WTC11 (cell line): ENCODE measurements at places on chromosomes 2 and 18.
A peak's percentile ranks its signal among the peaks of the same experiment; 100 is the strongest.

DNA sequence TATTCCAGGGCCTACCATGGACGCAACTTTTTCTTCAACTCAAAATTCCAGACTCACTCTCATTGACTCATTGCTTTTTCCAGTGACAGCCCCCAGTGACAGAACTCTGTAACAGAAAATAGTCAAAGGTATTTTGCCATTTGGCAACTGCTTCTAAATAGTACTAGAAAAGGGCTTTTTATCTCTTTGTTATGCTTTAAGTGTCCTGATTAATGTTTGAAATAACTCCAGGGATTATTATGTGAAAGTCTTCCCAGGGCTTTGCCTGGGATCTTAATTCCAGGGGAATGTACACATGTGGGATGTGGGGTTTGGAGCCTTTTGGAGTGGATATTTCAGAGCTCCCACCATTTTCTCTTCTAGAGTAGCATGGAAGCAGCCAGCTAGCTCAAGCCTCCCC lies 198.8 kb downstream of the KCNS3 start:
- DNase-seq: no peak

- no peak for DNase-seq
These were observed 25.1 kb downstream of the TRAF3IP1 start for GRCh38 chr2:238345297-238345968.

GRCh38 chr2:205650450-205650849 lies 31.9 kb upstream of the NRP2 start:
- peak; percentile 15 for DNase-seq

- peak; percentile 51 for DNase-seq
These were observed 56.5 kb downstream of the MTX2 start for GRCh38 chr2:176325732-176326131.

GRCh38 chr2:229096409-229097066 lies 174.5 kb downstream of the PID1 start:
- DNase-seq: no peak

- no peak for DNase-seq
These were observed 62.7 kb downstream of the PSMG2 start for GRCh38 chr18:12765586-12765985.

DNA sequence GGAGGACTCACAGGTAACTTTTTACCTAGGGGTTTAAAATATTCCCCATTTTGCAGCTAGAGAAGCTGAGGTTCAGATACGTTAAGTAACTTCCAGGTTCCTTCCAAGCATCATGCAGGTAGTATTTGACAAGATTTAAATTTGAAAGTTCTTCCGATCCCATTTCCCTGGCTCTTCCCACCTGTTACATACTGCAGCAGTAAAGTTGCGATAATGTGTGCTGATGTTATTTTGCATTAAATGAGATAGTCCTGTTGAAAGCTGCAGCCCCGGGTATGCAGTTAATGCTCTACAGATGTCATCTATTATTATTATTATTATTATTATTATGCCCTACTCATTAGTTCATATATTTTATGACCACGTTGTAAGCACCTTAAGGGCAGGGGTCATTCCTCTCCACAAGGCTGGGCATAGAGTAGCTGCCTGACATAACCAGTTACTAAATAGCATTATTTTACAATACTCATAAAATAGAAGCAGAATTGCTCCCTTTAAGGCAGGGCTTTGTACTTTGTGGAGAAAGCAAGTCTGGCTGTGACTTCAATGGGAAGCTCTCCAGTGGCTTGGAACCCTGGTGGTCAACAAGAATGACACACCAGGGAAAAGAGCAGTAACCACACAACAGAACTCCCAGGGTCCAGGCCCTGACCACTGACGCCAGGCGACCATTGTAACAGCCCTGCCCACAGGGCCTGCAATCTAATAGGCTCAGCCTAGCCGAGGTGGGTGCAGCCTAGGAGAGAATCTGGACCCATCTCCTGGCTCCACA lies 112.0 kb upstream of the STPG4 start:
- DNase-seq: no peak

DNA sequence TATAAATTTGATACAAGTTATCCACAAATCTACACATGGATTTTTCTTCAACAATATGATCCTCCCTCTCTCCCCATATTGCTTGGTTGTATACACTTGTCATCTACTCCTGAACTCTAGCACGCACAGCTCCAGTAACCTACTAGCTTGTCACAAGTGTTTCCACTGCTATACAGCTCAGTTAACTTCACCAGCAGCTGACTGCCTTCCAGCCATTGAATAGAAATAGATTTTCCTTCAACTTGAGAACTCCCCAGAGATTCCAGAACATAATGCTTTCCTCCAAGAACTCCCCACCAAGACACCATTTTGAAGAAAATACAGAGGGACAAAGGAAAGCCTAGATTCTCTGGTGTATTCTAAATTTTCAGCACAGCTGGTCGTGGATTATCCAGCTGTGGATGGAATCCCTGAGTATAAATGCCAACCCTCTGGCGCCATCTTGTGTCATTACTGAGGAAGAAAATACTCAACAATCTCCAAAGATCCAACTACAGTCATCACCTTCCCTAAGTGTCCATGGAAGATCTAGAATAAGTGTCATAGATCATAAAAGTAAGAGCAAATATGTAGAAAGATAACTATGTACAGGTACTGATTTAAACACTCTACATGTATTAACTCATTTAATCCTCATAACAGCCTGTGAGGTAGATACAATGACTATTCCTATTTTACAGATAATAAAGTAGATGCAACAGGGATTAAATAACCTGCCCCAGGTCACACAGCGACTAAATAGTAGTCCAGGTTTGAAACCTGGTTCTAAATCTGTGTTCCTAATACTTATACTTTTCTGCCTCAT lies 156.7 kb downstream of the ARHGAP28 start:
- peak; percentile 37 for DNase-seq

- peak; percentile 88 for DNase-seq
These were observed 15.8 kb upstream of the SELENOI start for GRCh38 chr2:26330114-26330549.

DNA sequence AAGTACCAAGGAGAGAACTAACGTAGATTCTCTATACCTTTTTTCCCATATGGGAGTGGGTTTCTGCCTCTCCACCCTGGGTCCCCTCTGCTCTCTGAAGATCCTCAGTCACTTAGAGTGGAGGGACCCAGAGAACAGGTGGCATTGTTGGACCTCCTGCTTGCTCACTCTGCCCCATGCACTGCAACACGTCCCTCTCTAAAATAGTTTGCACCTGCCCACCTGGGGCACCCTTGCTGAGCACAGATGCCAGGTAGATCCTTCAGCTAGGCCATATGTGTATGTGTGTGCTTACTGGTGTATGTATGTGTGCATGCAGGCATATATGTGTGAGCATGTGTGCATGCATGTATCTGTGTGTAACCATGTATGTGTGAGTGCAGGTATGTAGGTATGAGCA lies 2.2 kb downstream of the IL36RN start:
- DNase-seq: no peak

DNA sequence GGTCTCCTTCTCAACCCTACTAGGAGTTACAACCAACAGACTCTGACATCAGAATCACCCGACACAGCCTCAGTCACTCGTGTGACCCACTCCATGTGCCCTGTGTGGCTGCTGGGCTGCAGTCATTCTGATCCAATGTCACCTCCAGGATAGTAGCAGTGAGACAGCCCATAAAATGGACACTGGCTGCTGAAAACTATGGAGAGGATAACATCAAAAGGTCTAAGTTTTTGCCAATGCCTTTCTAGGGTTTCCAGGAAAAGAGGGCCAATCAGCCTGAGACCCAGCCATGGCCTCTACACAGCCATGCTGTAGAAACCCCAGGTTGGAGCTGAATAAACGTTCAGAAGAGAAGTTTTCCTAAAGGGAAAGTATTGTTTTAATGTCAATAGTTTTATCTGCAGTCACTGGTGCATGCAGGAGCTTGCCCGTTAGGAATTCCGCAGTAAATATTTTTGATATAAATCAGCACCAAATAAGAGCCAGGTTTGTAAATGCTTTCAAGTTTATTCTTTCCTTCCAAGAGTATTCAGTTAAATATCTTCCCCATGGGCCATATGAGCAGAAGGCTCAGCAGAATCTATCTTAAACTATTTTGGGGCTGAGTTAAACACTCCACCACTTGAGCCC lies 92.2 kb upstream of the PID1 start:
- no peak for DNase-seq

DNA sequence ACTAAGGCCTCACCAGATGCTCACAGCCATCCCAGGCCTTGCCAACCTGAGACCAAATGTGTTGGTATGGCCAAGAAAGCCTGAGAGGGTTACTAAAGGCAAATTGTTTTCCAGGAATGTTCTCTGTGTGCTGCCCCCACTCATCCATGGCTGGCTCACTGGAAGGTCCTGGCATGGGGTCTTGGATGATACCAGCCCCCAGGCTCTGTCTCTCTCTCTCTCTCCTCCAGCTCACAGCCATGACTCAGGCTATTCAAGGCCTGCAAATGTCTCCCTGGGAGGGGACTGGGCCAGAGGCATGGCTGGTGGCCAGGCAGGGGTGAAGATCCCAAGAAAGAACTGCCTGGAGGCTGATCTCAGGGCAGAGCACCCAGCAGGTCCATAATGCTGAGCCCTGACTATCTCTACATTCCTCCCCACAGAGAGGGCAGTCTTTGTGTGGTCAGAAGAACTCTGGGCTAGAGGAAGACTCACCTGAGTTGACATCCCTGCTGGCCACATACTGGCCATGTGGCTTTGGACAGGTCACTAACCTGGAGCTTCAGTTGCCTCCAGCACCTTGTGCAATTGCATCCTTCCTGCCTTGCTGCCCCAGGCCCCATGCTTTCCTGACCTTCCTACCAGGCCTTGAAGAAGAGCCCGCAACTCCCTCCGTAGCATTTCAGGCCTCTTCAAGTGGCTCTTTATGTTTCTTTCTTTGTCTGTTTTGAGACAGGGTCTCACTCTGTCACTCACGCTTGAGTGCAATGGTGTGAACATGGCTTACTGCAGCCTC lies 150.4 kb downstream of the ZFP36L2 start:
- DNase-seq: no peak

GRCh38 chr2:112691881-112692281 lies 28.9 kb upstream of the NT5DC4 start:
- DNase-seq: no peak

DNA sequence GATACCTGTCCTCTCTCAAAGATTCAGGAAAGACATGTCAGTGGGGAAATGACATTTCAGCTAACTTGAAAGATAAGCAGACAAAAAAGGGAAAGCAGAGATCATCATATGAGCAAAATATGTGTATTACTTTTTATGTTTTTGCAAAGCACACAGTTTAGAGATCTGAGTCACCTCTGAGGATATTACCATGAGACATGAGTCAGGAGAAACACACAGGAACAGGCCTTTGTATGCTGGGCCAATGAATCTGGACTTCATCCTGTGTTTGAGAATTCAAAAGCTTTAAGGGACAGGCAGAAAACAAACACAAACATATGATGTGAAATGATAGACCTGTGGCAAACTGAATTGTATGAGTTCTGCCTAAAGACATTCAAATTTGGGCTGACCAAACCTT lies 306.0 kb upstream of the EPC2 start:
- no peak for DNase-seq

DNA sequence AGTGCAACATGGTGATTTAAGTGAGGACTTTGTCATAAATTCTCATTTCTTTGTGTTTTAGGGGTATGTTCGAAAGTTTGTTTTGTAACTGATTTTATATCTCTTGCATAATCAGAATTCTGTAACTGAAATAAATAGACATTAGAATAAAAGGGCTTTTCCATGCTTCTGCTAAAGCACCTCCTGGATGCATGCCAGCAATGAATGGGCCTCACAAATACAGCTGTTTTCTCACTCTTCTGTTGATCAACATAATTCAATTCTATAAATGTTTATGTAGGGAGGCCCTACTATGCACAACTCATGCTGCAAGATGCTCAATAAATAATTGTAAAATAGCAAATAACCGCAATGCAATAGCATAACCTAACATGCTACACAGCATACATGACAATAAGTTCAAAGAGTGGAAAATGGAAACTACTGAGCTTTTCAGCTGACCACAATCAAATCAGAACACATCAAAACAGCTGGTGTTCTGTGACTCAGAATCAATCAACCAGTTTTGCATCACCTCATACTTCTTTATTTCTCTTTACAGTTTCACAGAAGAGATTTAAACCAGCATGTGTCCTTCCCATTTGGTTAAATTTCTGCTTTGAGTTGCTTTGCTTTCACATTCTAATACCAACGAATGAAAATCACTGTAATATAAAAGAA lies 11.0 kb downstream of the CDH7 start:
- no peak for DNase-seq
